ENCODE measurements at places on chromosomes 5 and 9.

DNA sequence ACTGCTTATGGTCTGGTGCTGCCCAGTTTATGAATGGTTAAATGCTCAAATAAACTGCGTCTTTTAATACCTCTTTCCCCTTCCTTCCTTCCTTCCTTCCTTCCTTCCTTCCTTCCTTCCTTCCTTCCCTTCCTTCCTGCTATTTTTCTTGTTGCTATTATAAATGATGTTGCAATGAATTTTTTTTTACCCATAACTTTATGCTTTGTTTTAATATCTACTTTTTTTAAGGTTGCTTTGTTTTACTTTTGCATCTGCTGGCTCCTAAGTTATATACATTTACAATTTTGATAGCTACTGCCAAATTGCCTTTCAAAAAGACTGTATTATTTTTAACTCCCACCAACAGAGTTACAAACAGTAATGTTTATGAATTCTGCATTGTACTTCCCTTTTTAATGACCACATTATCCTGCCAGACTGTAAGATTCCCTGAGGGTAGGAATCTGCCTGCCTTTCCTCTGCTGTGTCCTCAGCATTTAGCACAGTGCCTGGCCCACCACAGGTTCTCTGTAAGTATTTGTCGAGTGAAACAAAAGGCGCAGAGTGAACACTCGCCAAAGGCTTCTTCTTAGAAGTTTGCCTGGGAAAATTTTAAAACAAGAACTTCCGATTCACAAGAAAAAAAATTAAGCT is 36.9 kb downstream of the KIF4B start:
- no peak for DNase-seq

- no peak for DNase-seq
These were observed 256.5 kb upstream of the ZNF608 start for GRCh38 chr5:125002727-125003598.

GRCh38 chr9:88775037-88775471 is 216.2 kb upstream of the S1PR3 start:
- no peak for DNase-seq

DNA sequence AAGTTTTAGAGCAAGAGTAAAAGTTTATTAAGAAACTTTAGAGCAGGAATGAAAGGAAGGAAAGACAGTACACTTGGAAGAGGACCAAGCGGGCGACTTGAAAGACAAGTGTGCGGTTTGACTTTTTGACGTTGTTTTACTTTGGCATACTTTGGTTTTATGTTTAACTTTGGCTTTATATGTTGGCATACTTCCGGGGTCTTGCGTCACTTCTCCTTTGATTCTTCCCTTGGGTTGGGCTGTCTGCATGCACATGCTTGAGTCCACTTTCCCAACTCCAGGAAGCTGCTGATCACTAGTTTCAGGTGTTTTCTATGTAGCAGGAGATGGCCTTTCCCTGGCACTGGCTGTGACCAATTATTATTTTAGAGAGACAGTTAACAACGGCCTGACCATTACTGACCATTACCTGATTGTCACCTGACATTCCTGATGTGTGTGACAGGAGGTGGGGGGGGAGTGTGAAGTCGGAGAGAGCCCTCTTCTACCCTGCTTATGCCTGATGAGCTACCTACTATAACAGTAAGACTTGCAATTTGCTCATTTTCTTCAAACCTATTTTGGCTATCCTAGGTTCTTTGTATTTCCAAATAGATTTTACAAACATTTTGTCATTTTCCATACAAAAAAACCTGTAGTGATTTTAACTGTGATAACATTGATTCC is 45.5 kb downstream of the TNFSF8 start:
- DNase-seq: no peak
